Activated gamma-delta T cell (primary cell): ENCODE measurements at places on chromosomes 13 and 19.

GRCh38 chr19:7272856-7273578 is 21.2 kb downstream of the INSR start:
- no peak for DNase-seq

DNA sequence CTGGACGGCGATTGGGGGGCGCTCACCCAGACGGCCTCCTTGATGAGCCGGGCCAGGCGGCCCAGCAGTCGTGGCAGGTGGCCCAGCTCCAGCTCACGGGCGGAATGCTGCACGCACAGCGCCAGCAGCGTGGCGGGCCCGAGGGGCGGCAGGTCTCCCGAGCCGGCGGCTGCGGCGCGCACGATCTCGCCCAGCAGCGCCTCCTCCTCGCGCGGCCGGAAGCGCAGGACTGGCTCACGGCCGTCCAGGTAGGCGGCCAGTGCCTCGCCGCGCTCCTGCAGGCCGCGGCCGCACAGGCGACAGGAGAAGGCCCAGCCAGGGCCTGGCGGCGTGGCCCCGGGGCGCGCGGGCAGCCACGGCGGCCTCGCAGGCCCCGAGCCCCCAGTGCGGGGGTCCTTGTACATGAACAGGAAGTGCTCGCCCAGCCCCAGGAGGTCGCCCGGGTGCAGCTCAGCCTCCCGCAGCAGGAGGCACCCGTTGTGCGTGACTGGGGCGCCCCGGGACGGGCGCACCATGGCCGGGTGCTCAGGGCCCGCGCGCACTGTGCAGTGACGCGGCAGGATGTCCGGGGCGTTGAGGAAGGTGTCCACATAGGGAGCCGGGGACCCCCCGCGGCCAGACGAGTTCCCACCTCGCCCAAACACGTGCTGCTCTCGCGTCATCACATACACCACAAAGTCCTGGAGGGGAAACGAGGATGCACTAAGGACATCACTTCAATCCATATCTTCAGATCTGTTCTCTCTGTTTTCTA is 9.6 kb upstream of the MAMSTR start:
- DNase-seq: no peak

- DNase-seq: no peak
Observed at GRCh38 chr19:31179471-31179852, 169.8 kb downstream of the TSHZ3 start.

GRCh38 chr13:48156466-48156865 is 61.6 kb upstream of the MED4 start:
- no peak for DNase-seq

DNA sequence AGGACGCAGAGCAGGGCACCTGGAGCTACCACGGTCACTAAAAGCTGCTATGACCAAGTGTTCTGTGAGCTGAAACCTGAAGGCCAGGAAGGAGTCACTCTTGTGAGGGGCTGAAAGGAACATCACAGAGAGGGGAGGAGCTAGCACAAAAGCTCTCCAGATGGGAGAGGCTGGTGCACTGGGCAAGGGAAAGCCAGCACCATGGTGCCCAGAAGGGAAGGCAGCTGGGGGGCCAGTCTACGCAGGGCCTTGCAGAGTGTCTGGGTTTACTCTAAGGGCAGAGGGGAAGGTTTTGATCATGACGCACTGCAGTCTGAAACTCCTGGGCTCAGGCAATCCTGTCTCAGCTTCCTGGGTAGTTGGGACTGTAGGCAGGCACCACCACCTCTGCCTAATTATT is 4.1 kb upstream of the ZNF580 start:
- DNase-seq: no peak

DNA sequence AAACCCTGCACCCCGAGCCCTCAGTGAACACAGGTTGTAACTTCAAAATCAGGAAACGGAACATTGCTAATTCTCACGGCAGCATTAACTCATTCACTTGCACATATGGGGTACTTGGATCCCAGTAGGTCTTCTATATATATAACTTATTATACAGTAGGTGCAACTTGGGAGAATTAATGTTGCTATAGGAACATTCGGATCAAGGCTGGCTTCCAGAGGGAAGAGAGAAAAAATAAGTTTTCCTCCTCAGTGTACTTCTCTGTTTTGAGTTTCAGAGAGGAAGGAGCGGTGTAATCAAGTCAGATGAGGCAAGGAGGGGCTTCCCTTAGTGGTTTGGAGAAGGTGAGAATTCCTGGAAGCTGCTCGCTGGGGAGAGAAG is 90.9 kb upstream of the ZNF507 start:
- DNase-seq: no peak

GRCh38 chr19:1933244-1933643 is 7.7 kb upstream of the CSNK1G2 start:
- DNase-seq: no peak

DNA sequence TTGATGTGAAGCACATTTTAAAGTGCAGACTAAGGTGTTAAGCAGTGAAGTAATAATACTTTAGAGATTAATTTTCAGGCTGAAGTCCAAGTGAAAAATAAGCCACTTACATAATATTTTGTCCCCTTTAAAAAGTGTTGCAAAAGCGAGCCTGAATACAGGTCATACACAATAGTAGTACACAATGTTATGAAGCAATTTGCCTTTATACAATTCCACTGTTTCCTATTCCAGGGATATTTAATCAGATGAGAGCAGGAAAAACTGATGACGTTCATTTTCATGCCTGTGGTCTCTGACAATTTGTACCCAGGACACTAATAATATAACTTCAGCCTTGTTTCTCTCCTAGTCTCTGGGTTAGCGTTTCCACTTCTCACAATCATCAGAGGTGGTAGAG is 916.7 kb downstream of the PCDH9 start:
- no peak for DNase-seq

DNA sequence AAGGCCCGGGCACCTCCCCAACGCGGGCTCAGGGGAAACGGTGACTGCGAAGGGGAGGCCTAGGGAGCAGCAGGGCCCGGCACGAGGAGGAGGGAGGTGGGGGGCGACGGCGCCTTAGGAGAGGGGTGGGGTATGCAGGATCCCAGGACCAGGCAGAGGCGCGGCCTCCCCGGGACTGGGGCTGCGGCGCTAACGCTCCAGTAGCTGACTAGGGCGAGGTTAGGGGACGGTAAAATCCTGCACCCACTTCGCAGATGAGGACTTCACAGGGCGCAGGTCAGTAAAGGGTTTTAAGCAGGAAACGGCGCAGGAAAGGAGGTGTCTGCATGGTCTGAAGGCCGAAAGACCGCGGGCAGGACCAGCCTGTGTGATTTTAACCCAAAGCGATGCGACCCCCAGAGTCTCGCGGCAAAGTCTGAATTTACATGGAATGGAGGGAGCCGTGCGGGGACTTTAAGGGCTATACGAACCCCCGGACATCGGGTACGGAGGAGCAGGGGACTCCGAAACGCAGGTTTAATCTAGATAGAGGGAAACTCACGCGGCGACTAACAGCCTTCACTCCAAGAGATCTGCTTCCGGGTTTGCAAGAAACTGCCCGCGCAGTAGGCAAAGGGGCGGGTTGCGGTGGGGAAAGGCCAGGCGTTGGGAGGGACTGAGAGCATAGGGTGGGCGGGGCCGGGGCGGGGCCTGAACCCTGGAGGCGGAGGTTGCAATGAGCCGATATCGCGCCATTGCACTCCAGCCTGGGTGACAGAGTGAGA is at the start of gene ZNF665:
Gene ZNF665, minus strand, starts transcription at position 588 of the 764 bp plus-strand sequence. CDS start 10,460 bp downstream, outside the sequence.
- peak; percentile 26 for DNase-seq

- DNase-seq: no peak
Observed at GRCh38 chr13:74452176-74452575, 318.0 kb upstream of the KLF12 start.

GRCh38 chr19:36604656-36605100 is 435 bp upstream of the ZNF382 start:
- peak; percentile 72 for DNase-seq

DNA sequence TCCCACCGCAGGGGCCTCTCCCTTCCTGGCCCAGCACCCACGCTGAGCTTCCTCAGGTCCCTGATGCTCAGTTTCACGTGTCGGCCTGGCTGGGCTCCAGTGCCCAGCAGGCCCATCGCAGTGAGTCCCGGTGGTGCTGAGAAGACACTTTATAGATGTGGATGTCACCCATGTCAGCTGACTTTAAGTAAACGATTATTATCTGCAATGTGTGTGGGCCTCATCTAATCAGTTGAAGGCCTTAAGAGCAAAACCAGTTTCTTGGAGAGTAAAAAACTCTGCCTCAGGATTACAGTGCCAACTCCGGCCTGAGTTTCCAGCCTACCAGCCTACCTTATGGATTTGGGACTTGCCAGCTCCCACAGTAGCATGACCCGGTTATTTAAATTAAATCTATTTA is 17.3 kb upstream of the SMIM17 start:
- no peak for DNase-seq

GRCh38 chr19:2926341-2927031 is 18.3 kb downstream of the ZNF77 start:
- no peak for DNase-seq

GRCh38 chr13:80605011-80605410 is 264.1 kb upstream of the SPRY2 start:
- no peak for DNase-seq

DNA sequence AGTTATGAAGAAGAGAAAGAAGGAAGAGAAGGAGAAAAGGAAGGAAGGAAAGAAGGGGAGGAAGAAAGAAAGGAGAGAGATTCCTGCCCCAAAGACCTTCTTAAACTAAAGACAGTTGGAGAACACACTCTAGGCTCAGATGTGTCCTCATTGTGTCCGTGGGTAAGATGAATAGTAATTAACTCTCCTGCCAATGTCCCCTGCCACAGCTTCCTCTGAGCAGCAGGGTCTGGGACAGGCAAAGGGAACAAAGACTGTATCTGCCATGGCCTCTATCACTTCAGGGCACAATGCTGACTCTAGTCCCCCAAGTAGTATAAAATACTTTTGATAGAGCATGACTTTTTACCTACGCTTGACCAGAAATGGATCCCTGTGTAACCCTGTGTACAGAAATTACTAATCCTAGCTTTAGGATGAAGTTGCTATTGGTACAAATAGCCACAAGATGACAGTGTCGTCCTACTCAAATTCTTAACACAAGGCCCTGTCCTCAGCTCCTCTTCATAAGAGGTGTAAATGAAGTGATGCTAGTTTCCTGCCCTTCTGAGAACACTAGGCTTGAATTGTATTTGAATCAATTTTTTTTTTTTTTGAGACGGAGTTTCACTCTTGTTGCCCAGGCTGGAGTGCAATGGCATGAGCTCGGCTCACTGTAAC is 186.2 kb upstream of the GPR12 start:
- no peak for DNase-seq

GRCh38 chr19:38725469-38726283 is 18.6 kb downstream of the CAPN12 start:
- no peak for DNase-seq

DNA sequence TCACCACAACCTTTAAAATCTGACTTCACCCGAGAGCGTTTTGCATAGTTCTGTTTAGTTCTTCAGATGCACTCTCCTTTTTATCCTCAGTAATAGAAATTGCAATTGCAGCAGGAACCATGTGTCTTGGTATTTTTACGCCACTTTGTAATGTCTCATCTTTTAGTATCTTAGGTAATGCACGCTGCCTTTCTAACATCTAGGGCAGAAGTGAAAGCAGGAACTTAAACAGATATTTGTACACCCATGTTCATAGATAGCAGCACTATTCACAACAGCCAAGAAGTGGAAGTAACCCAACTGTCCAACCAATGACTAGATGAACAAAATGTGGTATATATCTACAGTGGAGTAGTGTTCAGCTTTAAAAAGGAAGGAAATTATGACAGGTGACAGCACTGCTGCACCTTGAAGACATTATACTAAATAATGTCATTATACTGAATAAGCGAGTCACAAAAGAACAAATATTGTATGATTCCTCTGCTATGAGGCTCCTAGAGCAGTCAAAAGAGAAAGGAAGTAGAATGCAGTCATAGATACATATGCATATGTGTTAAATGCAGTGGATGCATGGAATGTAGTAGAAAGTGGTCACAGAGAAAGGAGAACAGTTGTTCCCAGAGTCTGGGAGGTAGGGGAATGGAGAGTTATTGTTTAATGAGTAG is 105.9 kb upstream of the GJB6 start:
- no peak for DNase-seq

GRCh38 chr19:5186293-5187050 is 154.1 kb downstream of the PTPRS start:
- no peak for DNase-seq

DNA sequence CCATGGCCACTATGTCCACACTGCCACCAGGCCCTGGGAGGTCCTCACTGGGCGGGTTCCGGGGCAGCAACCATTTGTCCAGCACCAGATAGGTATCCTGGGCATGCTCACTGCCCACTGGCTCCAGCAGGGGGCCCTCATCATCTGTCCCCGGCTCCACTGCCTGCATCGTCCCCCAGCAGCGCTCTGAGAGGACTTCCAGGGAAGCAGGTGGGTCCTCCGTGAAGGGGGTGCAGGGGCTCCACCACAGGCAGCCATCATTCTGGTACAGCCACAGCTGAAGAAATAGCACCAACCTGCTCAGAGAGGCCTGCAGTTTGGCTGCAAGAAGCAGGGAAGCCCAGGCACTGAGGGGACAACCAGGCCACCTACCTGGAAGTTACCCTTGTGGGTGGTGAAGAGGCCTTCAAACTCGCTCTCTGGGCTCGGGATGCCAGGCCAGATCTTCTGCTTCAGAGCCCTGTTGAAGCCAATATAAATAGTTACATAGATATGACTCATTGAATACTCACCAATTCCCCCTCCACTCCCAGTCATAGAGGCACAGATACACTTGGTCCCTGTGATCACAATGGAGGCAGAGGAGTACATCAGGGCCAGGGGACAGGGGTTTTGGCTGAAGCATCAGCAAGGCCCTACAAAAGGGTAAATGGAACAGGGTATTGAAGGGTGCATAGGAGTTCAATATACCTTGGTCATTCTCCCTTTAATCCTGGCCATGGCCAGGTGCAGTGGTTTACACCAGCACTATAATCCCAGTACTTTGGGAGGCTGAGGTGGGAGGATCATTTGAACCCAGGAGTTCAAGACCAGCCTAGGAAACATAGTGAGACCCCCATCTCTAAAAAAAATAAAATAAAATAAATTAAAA is 4.1 kb downstream of the SWSAP1 start:
- DNase-seq: no peak

DNA sequence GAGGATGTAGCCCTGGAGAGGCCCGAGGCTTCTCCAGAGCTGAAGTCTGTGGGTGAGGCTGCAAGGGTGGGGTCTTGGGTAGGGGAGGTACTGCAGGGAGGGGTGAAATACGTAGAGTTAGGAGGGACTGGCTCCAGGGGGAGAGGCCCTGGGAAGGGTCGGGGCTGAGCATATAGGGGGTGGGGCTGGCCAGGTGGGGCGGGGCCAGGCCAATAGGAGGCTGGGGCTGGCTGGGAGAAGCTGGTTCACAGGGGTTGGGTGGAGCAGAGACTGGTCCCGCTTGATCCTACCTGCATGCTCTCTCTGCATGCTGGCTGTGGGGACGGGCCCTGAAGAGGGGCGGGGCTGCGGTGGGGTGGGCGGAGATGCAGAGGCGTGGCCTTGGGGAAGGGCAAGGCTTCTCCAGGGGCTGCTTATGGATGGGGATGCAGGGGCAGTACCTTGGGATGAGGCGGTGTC is 51.9 kb downstream of the CELF5 start:
- peak; percentile 34 for DNase-seq
